ENCODE measurements at places on chromosomes 11 and 22. TPM values are rescaled to one million over a fixed set of nuclear protein-coding genes. Genes with fewer than 3 reads are reported as not detected.

Gene C22orf31
- total RNA-seq: not detected

Gene PKDREJ
- 0.03 TPM for total RNA-seq

Gene STK33
- total RNA-seq: 36.5 TPM

Gene SUSD2
- 15.9 TPM for total RNA-seq

Gene SPTY2D1
- 21.0 TPM for total RNA-seq

Gene F2
- total RNA-seq: 0.40 TPM

Gene LMO2
- 26.6 TPM for total RNA-seq

Gene GPR83
- total RNA-seq: 0.06 TPM

Gene NPAS4
- total RNA-seq: 0.09 TPM

Gene NEAT1
- total RNA-seq: 912 TPM

Gene DDX25
- total RNA-seq: 0.14 TPM

Gene ZP1
- total RNA-seq: not detected

DNA sequence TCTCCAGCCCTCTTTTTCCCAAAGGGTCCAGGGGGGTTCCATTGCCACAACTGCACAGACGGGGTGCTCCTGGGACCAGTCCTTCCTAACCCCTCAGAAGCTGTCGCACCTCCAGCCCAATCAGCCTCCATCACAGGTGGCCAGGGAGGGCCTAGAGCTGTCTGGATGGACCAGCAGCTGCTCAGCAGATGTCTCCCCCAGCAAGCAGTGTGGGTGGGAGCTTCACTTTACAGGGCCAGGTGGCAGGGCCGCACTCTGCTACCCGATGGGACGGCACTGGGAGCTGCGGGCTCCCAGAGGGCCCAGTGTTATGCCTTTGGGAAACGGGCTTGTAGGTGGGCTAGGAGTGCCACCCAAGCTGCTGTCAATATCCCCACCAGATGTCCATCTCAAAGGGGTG lies 120.5 kb downstream of the DSCAML1 start:
- H3K27me3 ChIP-seq: no peaks in the 10 kb centered on the region
- H3K27ac ChIP-seq: no peak overlapping the region
- H3K4me3 ChIP-seq: no peak overlapping the region
- no peaks in the 10 kb centered on the region for H3K36me3 ChIP-seq

DNA sequence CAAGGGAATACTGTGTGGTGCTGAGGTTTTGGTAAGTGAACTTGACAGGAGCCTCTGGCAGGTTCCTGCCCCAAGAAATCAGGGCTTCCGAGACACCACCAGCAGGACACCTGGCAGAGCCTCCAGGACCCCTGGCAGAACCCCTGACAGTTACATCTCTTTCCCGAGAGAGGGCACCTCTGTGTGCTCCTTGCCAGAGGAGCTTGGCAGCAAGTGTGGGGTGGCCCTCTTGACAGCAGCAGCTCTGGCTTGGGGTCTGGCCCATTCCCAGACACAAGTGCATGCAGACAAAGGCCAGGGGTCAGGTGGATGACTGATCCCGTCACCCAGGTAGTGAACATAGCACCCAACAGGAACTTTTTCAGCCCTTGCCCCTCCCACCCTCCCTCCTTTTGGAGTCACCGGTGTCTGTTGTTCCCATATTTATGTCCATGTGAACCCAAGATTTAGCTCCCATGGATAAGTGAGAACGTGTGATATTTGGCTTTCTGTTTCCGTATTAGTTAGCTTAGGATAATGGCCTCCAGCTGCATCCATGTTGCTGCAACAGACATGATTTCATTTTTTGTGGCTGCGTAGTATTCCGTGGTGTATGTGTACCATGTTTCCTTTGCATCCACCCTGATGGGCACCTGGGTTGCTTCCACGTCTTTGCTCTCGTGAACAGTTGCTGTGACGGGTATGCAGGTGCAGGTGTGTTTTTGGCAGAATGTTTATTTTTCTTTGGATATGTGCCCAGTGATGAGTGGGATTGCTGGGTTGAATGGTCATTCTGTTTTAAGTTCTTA lies 21.2 kb upstream of the OSBPL5 start:
- no peaks in the 10 kb centered on the region for H3K4me1 ChIP-seq
- H3K27ac ChIP-seq: no peak overlapping the region
- no peak overlapping the region for H3K4me3 ChIP-seq

DNA sequence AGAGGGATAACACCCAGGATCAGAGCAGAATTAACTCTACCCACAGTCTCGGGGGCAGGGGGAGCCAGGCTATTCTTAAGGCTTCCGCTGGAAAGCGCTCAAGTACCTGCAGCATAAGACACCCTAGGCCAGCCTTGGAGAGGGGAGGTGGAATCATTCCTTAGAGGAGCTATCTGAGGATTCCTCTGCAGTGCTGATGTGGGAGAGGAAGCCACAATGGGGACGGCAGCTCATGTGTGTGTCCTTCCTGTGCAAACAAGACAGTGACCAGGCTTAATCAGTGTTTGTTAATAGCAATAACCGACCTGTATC lies 382.2 kb upstream of the CADM1 start:
- H3K4me1 ChIP-seq: peaks cover 14% of the 10 kb centered on the region
- no peaks in the 10 kb centered on the region for H3K36me3 ChIP-seq
- no peak overlapping the region for H3K4me3 ChIP-seq
- H3K27me3 ChIP-seq: no peaks in the 10 kb centered on the region
- H3K27ac ChIP-seq: no peak overlapping the region

- H3K27ac ChIP-seq: no peak overlapping the region
- no peak overlapping the region for H3K4me3 ChIP-seq
- no peak for DNase-seq
- peaks cover 19% of the 10 kb centered on the region for H3K4me1 ChIP-seq
Observed at GRCh38 chr11:8814923-8815240, 96.1 kb upstream of the AKIP1 start.

DNA sequence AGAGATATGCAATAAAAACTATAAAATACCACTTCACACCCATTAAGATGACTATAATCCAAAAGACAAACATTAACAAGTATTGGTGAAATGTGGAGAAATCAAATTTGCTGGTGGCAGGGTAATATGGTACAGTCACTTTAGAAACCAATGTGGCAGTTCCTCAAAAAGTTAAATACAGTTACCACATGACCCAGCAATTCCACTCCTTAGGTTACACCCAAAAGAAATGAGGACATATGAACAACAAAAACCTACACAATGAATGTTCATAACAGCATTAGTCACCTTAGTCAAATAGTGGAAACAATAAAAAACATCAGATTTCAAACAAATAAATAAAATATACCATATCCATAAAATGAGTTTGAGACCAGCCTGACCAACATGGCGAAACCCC lies 52.6 kb downstream of the RDX start:
- H3K27me3 ChIP-seq: no peaks in the 10 kb centered on the region
- H3K27ac ChIP-seq: no peak overlapping the region
- H3K36me3 ChIP-seq: peaks cover 3% of the 10 kb centered on the region
- DNase-seq: no peak

GRCh38 chr22:42261296-42261695 lies 9.2 kb downstream of the TCF20 start:
- DNase-seq: peak; percentile 59
- H3K4me3 ChIP-seq: no peak overlapping the region
- peaks cover 34% of the 10 kb centered on the region for H3K4me1 ChIP-seq
- H3K36me3 ChIP-seq: no peaks in the 10 kb centered on the region

GRCh38 chr11:34235591-34236071 lies 122.2 kb downstream of the ABTB2 start:
- DNase-seq: no peak
- no peak overlapping the region for H3K4me3 ChIP-seq
- no peaks in the 10 kb centered on the region for H3K36me3 ChIP-seq
- H3K27me3 ChIP-seq: no peaks in the 10 kb centered on the region
- H3K27ac ChIP-seq: no peak overlapping the region

DNA sequence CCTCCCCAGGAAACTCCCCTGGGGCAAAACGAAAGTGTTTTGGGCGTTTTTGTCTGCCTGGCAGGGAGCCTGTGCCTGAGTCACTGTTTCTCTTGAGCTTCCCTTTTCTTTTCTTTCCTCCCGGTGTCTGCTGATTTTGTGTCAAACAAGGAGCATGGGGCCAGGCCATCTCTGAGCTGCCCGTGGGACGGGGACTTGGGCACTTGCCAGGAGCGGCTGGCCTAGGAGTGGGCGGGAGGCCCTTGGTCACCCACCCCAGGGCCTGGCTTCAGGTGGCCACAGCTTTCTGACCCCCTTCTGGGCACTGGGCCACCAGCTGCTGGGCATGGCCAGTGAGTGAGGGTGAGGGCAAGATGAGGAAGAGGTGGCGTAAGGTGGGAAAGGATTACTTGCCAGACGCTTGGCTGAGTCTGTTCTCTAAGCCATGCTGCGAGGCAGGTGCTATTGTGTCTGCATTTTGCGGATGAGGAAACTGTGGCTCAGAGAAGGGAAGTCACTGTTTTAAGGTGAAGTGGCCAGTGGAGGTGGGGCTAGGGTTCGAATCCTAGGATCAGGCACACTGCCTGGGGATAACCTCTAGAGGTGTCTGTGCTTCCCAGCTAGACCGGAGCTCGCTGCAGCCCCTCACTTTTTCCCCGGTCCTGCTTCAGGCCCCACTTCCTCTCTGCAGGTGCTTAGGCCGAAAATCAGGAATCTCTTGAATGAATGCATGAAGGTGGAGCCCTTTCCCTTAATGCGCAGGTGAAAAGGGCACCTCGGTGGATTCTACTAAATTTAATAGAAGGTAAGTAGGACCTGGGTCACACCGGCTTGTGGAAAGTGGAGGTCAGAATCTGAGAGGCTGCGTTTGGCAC lies 7.8 kb upstream of the NFAM1 start:
- DNase-seq: no peak
- no peak overlapping the region for H3K27ac ChIP-seq
- peaks cover 6% of the 10 kb centered on the region for H3K4me1 ChIP-seq
- no peak overlapping the region for H3K4me3 ChIP-seq

DNA sequence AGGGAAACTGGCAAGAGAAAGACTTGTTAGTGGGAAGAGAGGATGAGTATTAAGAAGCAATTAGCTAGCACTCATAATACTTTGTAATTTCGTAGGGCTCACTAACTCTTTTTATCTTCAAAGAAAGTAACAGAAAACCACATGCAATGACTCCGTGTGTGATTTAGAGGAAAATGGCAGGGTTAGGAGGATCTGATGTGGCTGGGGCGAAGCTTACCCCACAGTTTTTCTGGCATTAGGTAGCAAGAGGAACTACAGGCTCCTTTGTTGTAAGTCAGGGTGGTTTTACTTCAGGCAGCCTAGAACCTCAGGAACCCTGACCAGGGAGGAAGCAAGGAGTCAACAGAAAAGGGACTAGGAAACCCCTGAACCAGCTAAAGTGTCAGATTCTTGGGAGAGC lies 89.7 kb downstream of the SPON1 start:
- no peak overlapping the region for H3K4me3 ChIP-seq
- H3K4me1 ChIP-seq: no peaks in the 10 kb centered on the region
- no peak for DNase-seq
- no peaks in the 10 kb centered on the region for H3K27me3 ChIP-seq
- no peak overlapping the region for H3K27ac ChIP-seq

- H3K4me1 ChIP-seq: no peaks in the 10 kb centered on the region
- no peak overlapping the region for H3K4me3 ChIP-seq
- peaks cover 58% of the 10 kb centered on the region for H3K27me3 ChIP-seq
- no peaks in the 10 kb centered on the region for H3K36me3 ChIP-seq
Observed at GRCh38 chr11:69816671-69817070, 2.5 kb downstream of the FGF3 start.

- H3K36me3 ChIP-seq: no peaks in the 10 kb centered on the region
- no peaks in the 10 kb centered on the region for H3K27me3 ChIP-seq
- H3K4me3 ChIP-seq: no peak overlapping the region
- H3K4me1 ChIP-seq: no peaks in the 10 kb centered on the region
- H3K27ac ChIP-seq: no peak overlapping the region
Observed at GRCh38 chr11:5291207-5291838, 10.4 kb downstream of the OR51B4 start.

GRCh38 chr11:117713538-117713991 lies 83.5 kb downstream of the DSCAML1 start:
- H3K36me3 ChIP-seq: no peaks in the 10 kb centered on the region
- no peak overlapping the region for H3K27ac ChIP-seq
- H3K4me3 ChIP-seq: no peak overlapping the region
- no peaks in the 10 kb centered on the region for H3K27me3 ChIP-seq

GRCh38 chr11:8004008-8004407 lies 16.9 kb downstream of the EIF3F start:
- no peak overlapping the region for H3K4me3 ChIP-seq
- H3K27me3 ChIP-seq: no peaks in the 10 kb centered on the region
- no peaks in the 10 kb centered on the region for H3K4me1 ChIP-seq

DNA sequence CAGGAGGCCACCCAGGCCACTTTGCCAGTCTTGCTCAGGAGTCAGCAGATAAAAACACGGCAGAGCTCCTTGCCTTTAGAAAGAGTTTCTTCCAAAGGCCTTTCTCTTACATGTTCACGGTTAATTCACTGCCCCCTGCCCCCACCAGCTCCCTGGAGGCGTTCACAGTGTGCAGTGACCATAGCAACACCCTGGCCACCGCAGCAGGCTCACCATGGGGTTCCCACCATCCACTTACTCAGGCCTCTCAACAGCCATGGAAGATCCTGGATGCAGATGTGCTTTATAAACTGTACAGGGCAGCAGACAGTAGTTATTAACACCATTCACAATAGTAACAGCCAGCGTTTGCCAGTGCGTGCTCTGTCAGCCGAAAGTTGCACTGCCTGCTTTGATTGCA lies 10.6 kb upstream of the MYO7A start:
- no peak overlapping the region for H3K4me3 ChIP-seq
- no peak for DNase-seq
- no peaks in the 10 kb centered on the region for H3K27me3 ChIP-seq
- no peaks in the 10 kb centered on the region for H3K4me1 ChIP-seq
- no peaks in the 10 kb centered on the region for H3K36me3 ChIP-seq
